ENCODE measurements at places on chromosomes 2 and 18. TPM values are rescaled to one million over a fixed set of nuclear protein-coding genes. Genes with fewer than 3 reads are reported as not detected.

DNA sequence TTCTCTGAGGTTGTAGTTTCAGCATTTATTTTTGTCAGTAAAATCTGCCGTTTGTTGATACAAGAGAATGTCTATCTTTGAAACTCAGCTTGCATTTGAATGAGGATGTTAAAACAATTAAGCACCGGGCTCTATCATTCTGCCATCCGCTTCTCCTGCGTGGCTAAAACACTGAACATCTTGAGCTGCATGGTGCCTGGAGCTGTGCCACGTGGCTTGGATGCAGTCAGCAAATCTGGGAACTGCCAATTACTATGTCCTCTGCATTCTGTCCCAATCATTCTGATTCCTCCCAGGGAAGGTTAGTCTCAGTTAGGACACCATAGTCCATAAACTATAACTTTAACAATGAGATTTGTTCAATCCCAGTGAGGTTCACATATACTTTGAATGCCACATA lies 598.4 kb downstream of the FBXO15 start:
- no peak for DNase-seq

GRCh38 chr2:227848586-227848985 lies 22.8 kb upstream of the DAW1 start:
- DNase-seq: no peak

DNA sequence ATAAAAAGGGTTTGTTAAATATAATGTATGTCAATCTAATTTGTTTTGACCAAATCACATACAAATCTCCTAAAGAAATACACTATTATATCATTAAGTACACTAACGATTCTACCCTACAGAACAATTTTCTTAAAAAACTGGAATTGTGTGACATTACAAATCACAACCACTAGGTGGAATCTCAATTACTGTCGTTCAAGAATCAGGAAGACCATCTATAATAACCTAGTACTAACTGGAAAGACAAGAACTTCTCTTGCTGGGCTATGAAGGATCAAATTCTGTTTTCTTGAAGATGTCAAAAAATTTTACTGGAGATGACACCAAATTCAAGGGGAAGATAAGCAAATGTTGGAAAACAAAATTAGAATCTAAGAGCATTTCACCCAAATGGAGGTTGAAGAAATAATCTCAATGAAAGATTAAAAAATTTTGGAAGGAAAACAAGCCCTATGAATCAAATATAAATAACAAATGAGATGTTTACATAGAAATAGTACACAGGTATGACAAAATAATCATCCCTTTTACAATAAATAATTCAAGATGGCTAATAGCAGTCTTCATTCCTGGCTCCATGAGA lies 110.9 kb downstream of the STK39 start:
- DNase-seq: no peak

- no peak for DNase-seq
Observed at GRCh38 chr2:80026040-80026729, 278.4 kb downstream of the LRRTM1 start.

DNA sequence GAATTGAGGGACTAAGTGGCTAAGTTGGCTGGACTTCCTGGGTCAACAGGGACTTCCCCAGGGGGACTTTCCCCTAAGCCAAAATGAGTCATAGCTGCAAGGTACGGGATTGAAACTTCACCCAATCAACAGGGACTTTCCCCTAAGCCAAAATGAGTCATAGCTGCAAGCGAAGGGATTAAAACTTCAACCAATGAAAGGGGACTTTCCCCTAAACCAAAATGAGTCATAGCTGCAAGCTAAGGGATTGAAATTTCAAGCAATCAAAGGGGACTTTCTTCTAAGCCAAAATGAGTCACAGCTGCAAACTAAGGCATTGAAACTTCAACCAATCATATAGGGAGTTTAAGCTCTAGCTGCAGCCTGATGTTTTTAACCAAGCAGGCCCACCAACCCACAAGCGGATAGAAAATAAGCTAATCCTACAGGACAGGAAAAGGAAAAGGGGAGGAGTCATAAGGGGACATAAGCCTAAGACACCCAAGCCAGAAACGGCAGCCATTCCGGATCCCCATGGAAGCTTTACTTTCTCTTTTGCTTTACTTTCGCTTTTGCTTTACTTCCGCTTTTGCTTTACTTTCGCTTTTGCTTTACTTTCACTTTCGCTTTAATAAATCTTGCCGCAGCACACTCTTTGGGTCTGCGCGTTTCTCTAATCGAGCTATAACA lies 1375.4 kb upstream of the CELF4 start:
- DNase-seq: no peak

GRCh38 chr2:15378148-15378908 lies 182.8 kb downstream of the NBAS start:
- DNase-seq: no peak

DNA sequence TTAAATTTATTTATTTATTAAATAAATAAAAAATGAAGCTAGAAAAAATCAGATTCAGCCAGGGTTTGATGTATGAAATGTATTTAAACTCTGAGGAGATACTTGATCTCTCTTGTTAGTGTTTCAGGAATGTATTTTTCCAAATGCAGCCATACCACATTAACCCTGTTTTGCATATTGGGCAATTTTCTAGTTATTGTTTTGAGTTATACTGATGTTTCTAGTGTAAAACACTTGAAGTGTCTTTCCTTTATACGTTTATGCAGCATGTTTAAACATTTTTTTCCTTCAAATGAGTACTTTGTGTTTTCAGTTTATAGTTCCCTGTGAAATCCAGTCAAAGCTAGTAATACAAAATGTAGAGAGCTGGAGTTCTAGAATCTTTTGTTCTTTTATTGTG lies 69.9 kb downstream of the WDR7 start:
- DNase-seq: no peak

GRCh38 chr2:130765464-130765863 lies 10.1 kb downstream of the AMER3 start:
- DNase-seq: no peak

DNA sequence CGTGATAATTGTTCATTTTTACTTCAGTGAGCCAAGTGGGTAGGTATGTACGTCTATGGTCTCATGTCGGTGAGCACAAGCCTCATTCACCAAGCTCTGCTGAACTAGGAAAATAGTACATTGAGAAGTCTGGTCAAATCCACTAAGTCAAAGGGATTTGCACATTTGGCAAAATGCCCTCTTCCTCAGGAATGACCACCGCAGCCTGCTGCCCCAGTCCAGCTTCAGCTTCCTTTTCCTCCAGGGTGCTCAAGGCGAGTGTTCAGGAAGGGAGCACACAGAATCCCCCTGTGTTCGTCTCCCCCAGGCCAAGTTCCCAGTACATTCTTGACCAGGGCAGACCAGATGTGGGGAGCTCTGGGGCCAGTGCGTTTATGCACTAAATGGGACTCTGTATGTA lies 23.0 kb downstream of the TCF7L1 start:
- no peak for DNase-seq

- no peak for DNase-seq
Observed at GRCh38 chr2:43482961-43483360, 112.9 kb downstream of the THADA start.

DNA sequence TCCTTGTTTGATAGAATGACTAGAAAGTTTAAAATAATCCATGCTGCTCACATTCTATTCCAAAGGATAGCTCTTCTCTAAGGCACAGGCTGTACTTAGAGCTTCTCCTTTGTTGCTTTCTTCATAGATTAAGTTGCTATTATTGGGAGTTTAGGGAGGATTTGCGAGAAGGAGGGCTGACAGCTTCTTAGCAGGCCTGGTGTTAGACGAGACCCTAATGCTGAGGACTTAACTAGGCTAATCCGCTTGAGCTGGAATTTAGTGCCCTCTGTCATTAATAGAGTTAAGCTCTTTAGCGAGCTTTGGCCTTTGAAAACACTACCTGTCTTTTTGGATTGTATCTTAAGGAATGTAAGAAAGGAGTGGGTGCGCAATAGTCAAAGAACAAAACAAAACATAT lies 81.3 kb downstream of the MOGAT1 start:
- no peak for DNase-seq

- no peak for DNase-seq
Observed at GRCh38 chr2:200345975-200346374, 39.5 kb downstream of the SPATS2L start.

DNA sequence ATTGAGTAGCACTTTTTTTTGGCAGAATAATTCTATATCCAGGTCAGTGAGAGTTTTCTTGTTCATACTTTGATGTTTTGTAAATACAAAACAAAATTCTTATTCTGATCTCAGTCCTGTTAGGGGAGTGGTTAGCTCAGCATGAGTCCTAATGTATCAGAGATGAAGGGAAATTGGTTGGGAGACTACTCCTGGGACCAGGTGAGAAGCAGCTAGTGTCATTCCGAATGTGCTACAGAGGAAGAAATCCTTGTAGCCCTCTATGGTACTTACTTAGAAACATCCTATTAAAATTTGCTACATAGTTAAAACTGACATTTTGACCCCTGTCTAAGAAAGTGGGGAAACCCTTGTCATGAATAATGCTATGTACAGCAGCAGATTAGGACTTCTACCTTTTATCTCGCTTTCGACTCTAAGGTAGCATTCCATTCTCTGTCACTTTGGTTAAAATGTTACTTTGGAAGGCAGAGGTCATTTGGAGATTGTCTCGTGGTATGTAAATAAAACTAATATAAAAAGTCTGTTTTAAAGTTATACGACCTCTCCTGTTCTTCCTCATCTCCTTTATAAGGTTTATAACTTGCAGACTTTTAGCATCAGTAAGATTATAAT lies 65.8 kb downstream of the PARD3B start:
- no peak for DNase-seq

- DNase-seq: no peak
Observed at GRCh38 chr2:156465573-156465972, 29.4 kb downstream of the GPD2 start.

DNA sequence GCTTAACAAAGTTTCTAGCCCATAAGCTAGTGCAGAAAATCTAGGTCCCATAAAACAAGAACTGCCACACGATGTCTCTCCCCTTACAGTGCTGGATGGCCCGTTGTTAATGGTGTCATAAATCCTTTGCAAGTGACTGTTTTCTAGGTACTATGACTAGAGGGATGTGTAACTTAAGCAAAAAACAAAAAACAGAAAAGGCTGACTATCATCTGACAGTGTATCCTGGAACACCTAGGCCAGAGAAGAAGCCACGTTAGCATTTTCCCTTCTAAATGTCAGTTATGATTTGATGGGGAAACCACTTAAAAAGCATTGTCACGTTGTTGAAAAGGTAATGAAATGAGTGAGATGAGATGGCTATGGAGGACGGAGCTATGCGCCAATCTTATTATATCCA lies 2.4 kb downstream of the CASP8 start:
- no peak for DNase-seq

GRCh38 chr2:144237830-144238627 lies 281.9 kb downstream of the ZEB2 start:
- no peak for DNase-seq

DNA sequence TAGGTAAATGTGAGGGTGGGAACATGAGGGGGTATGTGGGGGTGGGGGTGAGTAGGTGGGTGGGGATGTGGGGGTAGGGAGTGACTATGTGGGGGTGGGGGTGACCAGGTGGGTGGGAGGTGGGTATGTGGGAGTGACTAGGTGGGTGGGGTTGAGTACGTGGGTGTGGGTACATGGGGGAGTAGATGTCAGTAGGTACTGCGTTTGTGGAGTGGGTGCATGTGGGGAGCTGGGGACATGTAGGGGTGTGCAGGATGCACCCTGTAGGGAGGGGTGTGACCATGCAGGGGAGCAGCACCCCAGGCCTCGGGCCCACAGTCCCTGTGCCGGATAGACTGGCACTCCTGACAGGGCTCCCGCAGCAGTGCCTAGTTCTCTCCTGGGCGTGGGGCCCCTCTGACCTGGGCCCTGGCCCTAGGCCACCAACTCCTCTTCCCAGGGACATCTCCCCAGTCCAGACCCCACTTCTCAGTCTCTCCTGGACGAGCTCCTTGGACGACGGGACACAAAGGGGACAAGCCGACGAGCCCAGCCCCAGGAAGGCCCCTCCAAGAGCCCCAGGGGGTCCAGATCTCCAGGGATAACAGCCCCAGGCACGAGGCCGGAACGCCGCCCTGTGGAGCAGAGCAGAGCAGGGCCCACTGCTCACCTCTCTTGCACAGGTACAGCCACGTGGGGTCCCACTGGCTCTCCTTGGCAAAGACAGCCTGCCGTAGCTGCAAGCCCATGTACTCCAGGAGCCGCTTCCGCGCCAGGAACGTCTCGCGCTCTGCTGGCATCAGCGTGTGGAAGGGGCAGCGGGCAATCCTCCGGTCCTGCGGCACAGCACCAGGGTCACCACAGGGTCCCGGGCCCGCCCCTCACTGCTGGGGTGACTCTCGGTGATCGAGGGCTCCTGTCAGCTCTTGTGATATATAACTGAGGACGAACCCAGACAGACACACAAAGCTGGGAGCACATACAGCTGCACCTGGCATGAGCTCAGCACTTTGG lies 58.2 kb downstream of the ANKMY1 start:
- DNase-seq: no peak

DNA sequence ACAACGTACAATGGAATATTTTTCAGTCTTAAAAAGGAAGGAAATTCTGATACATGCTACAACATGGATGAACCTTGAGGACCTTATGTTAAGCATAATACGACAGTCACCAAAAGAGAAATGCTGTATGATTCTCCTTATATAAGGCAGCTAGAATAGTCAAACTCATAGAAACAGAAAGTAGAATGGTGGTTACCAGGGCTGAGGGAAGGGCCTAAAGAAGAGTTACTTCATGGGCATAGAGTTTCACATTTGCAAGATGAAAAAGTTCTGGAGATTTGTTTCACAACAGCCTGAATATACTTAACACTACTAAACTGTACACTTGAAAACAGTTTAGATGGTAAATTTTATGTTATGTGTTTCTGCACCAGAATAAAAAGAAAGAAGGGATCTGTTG lies 113.3 kb downstream of the GALNT1 start:
- DNase-seq: no peak

DNA sequence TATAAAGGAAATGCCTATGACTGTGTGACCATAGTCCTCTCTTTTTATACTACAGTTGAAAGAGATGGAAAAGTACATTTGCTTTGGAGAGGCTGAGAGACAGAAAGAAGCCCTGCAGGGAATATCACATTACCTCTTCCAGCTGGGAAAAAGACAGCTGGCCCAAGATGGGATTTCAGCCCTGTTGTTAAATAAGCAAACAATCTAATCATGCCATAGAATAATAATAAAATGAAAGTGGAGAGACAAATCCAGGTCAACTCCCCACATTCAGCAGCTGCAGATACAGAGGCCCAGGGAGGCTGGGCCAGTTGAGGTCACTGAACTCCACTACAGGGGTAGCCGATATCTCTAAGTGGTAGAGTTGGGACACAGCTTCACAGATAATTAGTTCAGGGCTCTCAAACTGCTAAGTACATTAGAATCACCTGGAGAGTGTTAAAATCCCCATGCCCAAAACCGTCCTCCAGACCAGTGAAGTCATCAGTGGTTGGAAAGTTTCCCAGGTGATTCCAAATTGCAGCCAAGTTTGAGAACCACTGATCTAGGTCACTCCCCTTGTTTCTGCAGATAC lies 81.9 kb downstream of the MOGAT1 start:
- no peak for DNase-seq

LIPT1 gene
- total RNA-seq: 2.8 TPM

PID1 gene
- 0.68 TPM for total RNA-seq

ZBTB7C gene
- 0.06 TPM for total RNA-seq

CD226 gene
- total RNA-seq: under 0.01 TPM

IKZF2 gene
- total RNA-seq: 3.3 TPM

TMEM198 gene
- total RNA-seq: 0.29 TPM

DPYSL5 gene
- total RNA-seq: not detected

SERPINB3 gene
- total RNA-seq: not detected

VWA3B gene
- not detected for total RNA-seq

PMAIP1 gene
- 45.2 TPM for total RNA-seq

Data from glomerular endothelial cell (primary cell).